Caco-2 (cell line): ENCODE measurements at places on chromosomes 12 and 14. TPM values are rescaled to one million over a fixed set of nuclear protein-coding genes. Genes with fewer than 3 reads are reported as not detected.
A peak's percentile ranks its signal among the peaks of the same experiment; 100 is the strongest.

ARL1 gene
- total RNA-seq, result 114 and 119 TPM in 2 replicates

ESRRB gene
- not detected in 2 replicates for total RNA-seq

PLEK2 gene
- 35.2 and 36.5 TPM in 2 replicates for total RNA-seq

STAB2 gene
- total RNA-seq, result 0.25 TPM in 1 of 2 replicates, not detected in the other

IAPP gene
- total RNA-seq, result not detected in 2 replicates

KRT82 gene
- total RNA-seq, result not detected in 2 replicates

HOXC4 gene
- total RNA-seq, result 2.9 and 4.1 TPM in 2 replicates

ANKS1B gene
- 0.61 and 1.1 TPM in 2 replicates for total RNA-seq

TPPP2 gene
- not detected in 2 replicates for total RNA-seq

DNA sequence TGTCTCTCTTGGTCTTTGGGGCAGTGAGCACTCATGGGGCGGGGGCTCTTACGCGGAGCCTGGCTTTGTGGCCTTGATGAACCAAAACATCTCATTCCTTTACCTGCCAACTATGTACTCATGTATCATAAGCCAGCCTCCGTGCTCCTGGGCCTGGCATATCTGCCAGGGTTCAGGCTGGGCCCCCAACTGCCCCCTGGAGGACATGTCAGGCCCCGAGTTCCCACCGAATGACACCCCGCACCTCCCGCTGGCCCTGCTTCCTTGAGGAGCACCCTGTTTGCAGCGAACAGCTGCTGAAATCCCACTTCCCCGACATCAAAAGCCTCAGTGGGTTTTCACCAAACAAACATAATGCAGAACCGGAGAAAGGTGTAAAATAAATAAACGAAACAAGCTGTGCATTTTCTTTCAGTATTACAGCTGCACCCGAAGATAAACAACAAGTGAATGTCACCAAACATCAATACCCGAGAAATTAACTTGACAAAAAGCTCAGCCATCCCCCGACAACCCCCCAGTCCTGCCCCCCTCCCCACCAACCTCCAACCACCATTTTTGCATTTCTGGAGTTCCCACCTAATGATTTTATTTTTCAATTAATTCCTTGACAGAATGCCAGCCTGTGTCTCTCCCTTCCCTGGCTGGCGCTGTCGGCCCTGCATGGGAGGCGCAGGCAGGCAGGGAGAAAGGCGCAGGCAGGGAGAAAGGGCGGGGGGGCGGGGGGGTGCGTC is 139.2 kb downstream of the RBM19 start:
- H3K4me1 ChIP-seq, result no peaks in the 10 kb centered on the region
- H3K27me3 ChIP-seq, result no peaks in the 10 kb centered on the region
- no peaks in the 10 kb centered on the region for H3K36me3 ChIP-seq
- H3K4me3 ChIP-seq, result no peak overlapping the region
- DNase-seq, result no peak

DNA sequence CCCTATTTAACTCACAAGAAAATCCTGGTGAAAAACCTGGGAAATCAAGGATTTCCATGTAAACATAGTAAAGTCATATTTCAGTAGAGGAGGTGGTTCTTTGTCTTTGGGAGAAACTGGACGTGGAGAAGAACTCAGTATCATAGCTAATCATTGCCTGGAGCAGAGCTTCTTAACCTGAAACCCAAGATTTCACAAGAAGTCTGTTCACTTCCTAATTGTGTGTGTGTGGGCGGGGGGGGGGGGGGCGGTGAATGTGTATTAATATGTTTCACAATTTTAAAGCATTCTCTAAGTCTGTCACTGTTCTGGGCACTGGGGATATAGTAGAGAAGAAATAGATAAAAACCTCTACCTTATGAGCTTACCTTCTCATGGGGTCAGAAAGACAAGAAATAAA is 96.7 kb upstream of the PPP4R3A start:
- H3K36me3 ChIP-seq, result no peaks in the 10 kb centered on the region
- no peaks in the 10 kb centered on the region for H3K27me3 ChIP-seq
- H3K4me3 ChIP-seq, result no peak overlapping the region
- no peak for DNase-seq

DNA sequence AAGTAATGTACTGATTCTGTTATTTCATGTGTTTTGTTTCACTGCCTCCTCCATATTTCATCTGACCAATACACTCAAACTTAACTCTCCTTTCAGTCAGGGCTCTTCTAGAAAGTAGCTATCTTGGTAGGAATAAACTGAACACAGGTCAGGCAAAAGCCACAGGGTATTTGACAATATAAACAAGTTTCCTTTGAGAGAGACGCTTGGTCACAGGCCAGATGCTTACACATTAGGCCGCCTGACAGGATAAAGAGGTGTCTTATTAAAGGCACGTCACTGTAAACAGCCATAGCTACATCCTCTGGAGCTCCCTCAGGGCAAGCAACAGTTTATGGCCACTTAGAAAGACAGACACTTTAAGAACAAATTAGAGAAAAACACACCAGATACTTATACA is 607.5 kb downstream of the SLC6A15 start:
- H3K4me1 ChIP-seq, result no peaks in the 10 kb centered on the region
- DNase-seq, result no peak
- no peak overlapping the region for H3K27ac ChIP-seq

- peaks cover 20% of the 10 kb centered on the region for H3K4me1 ChIP-seq
- H3K27ac ChIP-seq, result peak overlapping the region; percentile 85
- H3K27me3 ChIP-seq, result no peaks in the 10 kb centered on the region
- H3K36me3 ChIP-seq, result no peaks in the 10 kb centered on the region
- no peak overlapping the region for H3K4me3 ChIP-seq
These were observed 134.0 kb upstream of the CPSF6 start for GRCh38 chr12:69105101-69105962.

- no peak overlapping the region for H3K27ac ChIP-seq
- H3K4me3 ChIP-seq, result no peak overlapping the region
- no peaks in the 10 kb centered on the region for H3K27me3 ChIP-seq
- H3K36me3 ChIP-seq, result no peaks in the 10 kb centered on the region; the same call in 1 of the 2 replicates
- peaks cover 10% of the 10 kb centered on the region; the same call in 1 of the 2 replicates for H3K4me1 ChIP-seq
These were observed 96.2 kb downstream of the SEC23A start for GRCh38 chr14:39006721-39007410.

DNA sequence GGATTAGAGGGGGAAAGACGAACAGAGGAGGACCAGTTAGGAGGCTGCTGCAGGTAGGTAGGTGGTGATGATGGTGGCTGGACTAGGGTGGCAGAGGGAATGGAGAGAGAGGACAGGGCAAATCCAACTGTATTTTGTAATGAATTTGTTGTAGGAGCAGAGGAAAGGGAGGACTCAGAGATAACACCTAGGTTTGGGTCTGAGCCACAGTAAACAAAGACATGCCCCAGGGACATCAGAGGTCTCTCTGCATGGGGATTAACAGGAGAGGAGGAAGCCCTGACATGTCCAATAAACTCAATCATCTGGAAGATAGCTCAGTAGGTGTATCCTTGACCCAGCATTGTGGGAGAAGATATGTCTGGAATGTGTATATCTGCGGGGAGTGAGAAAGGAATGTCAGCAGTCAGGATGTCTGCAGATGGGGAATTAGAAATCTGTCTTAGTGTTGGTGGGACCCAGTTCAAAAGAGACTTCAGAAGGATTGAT is 4.7 kb upstream of the SLC48A1 start:
- DNase-seq, result peak; percentile 79
- no peaks in the 10 kb centered on the region for H3K27me3 ChIP-seq
- H3K36me3 ChIP-seq, result no peaks in the 10 kb centered on the region
- H3K4me1 ChIP-seq, result peaks cover 37% of the 10 kb centered on the region

- H3K27me3 ChIP-seq, result no peaks in the 10 kb centered on the region
- no peak overlapping the region for H3K4me3 ChIP-seq
- DNase-seq, result no peak
- H3K27ac ChIP-seq, result no peak overlapping the region
These were observed 10.3 kb upstream of the ITPR2 start for GRCh38 chr12:26843311-26843710.

- H3K27me3 ChIP-seq, result no peaks in the 10 kb centered on the region
- no peaks in the 10 kb centered on the region for H3K4me1 ChIP-seq
- H3K4me3 ChIP-seq, result no peak overlapping the region
These were observed 613.2 kb upstream of the SEL1L start for GRCh38 chr14:82146846-82147245.

GRCh38 chr12:6425590-6426531 is 18.9 kb upstream of the CD27 start:
- H3K27ac ChIP-seq, result no peak overlapping the region
- H3K4me1 ChIP-seq, result peaks cover 12% of the 10 kb centered on the region
- H3K4me3 ChIP-seq, result no peak overlapping the region
- no peaks in the 10 kb centered on the region for H3K27me3 ChIP-seq
- no peaks in the 10 kb centered on the region for H3K36me3 ChIP-seq

GRCh38 chr12:103810111-103810510 is 30.9 kb downstream of the NT5DC3 start:
- H3K27ac ChIP-seq, result no peak overlapping the region
- H3K4me3 ChIP-seq, result no peak overlapping the region
- H3K27me3 ChIP-seq, result no peaks in the 10 kb centered on the region
- peaks cover 4% of the 10 kb centered on the region; the same call in 1 of the 2 replicates for H3K4me1 ChIP-seq

DNA sequence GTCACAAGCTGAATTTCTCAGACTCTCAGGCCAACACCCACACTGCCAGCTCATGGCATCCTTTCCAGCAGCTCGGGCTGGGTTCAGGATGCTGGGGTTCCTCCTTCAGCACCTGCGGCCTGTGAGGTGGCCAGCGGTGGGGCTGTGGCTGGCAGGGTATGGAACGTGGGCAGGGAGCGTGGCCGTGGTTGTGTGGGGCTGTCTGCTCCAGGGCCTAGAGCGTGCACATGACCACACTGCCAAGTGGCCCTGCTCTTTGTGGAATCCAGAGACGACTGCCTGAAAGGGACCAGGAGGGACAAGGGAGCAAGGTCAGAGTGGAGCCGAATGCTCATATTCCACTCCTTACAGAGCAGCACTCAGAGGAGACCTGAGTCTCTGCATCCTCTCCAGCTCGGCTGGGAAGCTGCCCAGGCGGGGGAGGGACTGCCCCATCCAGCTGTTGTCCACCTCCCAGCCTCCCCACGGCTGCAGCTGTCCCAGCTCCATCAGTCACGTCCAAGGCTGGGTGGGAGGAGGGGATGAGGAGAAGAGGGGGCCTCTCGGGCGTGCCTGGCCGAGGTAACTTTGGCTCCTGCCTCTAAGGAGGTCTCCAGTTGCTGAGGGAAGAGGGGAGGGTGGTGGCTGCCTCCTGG is 71.3 kb downstream of the TSPAN9 start:
- H3K4me1 ChIP-seq, result no peaks in the 10 kb centered on the region
- no peaks in the 10 kb centered on the region for H3K36me3 ChIP-seq
- no peaks in the 10 kb centered on the region for H3K27me3 ChIP-seq

- no peaks in the 10 kb centered on the region for H3K36me3 ChIP-seq
- H3K4me3 ChIP-seq, result no peak overlapping the region
- no peak for DNase-seq
- H3K4me1 ChIP-seq, result no peaks in the 10 kb centered on the region
These were observed 47.6 kb downstream of the MYBPC1 start for GRCh38 chr12:101642115-101643067.

- DNase-seq, result no peak
- no peaks in the 10 kb centered on the region for H3K27me3 ChIP-seq
- no peaks in the 10 kb centered on the region for H3K36me3 ChIP-seq
These were observed 404.7 kb downstream of the DAD1 start for GRCh38 chr14:22184157-22184829.

- no peaks in the 10 kb centered on the region for H3K27me3 ChIP-seq
- no peaks in the 10 kb centered on the region for H3K4me1 ChIP-seq
- H3K27ac ChIP-seq, result no peak overlapping the region
These were observed 49.5 kb downstream of the GPR137C start for GRCh38 chr14:52602131-52602530.

DNA sequence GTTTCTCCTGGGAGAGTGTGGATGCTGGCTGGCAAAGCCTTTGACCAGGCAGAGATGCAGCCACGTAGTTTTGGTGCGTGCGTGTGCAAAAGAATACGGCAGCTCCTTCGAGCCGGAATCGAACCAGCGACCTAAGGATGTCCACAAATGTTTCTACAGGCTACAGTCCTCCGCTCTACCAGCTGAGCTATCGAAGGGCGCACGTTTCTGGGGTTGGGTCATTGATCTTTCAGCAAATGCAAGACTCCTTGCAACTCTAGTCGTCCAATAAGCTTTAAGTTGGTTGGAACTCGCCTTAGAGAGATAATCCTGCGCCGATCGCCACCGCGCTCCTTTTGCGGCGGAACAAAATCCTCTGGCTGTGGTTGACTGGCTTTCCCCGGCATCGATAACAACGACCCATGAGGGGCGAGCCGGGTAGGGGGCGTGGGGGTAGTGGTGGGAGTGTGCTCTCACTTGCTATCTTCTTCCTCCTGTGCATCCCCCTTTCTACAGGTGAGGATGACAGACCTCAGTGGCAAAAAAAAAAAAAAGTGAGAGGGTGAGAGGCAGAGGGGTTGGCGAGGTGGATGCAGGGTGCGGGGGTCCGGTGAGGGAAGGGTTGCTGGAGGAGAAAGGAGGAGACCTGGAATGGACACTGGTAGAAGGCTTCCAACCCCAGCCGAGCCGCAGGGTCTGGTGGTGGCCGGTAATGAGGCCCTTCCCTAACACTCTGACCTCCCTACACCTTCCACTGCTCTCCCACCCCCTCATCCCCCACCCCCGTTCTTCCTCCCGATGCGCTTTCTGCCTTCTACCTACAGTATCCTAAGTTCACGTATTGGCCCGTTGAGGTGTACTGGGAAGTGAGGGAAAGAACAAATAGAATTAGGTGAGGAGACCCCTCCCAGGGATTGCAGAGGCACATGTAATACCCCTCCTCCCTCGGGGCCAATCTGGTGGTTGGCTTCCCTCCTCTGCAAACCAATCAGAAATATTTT is 11.8 kb upstream of the OR6S1 start:
- no peak for DNase-seq
- H3K4me3 ChIP-seq, result no peak overlapping the region
- peaks cover 6% of the 10 kb centered on the region; the same call in 1 of the 2 replicates for H3K4me1 ChIP-seq
- no peaks in the 10 kb centered on the region for H3K27me3 ChIP-seq

DNA sequence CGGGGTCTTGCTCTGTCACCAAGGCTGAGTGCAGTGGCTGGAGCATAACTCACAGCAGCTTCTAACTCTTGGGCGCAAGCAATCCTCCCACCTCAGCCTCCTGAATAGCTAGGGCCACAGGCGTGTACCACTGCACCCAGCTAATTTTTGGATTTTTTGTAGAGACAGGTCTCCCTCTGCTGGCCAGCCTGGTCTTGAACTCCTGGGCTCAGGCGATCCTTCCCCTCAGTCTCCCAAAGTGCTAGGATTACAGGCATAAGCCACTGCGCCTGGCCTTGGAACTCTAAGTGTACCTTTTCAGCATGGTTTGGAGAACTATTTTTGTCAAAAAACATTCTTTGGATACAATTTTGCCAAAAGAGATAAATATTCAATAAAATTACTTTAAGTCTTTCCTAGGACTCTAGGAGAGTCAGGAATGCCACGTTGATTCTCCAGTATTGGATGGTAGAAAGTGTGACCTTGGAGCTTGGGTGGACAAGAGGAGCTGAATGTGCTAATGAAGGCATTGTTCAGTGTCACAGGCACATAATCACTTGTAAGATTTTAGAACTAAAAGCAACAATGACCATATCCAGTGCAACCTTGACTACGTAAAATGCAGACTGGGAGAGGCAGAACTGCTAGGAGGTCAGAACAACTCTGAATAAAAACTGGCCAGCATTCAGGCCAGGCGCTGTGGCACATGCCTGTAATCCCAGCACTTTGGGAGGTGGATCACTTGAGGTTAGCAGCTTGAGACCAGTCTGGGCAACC is 2.8 kb downstream of the SRSF9 start:
- DNase-seq, result peak; percentile 54
- no peak overlapping the region for H3K4me3 ChIP-seq
- H3K27me3 ChIP-seq, result no peaks in the 10 kb centered on the region
- peaks cover 2% of the 10 kb centered on the region; the same call in 1 of the 2 replicates for H3K36me3 ChIP-seq
- H3K4me1 ChIP-seq, result peaks cover 5% of the 10 kb centered on the region; the same call in 1 of the 2 replicates
- H3K27ac ChIP-seq, result no peak overlapping the region
